ENCODE measurements at places on chromosomes 3 and 15. TPM values are rescaled to one million over a fixed set of nuclear protein-coding genes. Genes with fewer than 3 reads are reported as not detected.

EDEM1 gene
- total RNA-seq, result 13.2 TPM

FGD5 gene
- total RNA-seq, result 19.8 TPM

DNA sequence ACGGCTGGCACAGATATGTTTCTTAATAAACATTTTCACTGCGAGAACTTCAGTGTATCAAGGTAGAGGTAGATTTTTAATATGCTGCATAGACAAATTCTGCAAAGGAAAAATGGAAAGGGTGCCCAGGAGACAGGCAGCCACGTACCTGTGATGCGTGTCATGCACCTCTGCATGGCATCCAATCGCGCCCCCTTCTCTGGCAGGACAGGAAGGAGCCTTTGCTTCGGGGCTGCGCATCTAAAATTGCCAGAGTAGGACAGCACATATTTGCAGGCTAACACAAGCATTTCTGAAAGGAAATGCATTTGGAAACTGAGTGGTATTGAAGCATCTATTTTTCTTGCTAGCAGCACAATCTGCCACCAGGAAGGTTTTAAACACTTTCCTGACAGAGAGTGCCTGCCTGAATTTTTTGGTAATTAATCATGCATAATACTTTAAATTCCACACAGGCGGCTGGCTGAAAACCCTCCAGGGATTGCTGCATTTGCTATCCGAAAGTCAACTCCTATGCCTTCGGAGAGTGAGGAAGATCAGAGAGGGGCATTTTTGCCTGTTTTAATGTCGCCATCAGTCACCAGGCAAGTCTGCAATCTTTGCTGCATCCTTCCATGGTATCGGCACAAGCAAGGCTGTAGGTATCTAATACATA lies 165.1 kb upstream of the ATP10A start:
- no peak for DNase-seq

GRCh38 chr15:38129531-38130204 lies 123.0 kb upstream of the SPRED1 start:
- DNase-seq, result no peak

- peak; percentile 54 for DNase-seq
Measured at GRCh38 chr15:62071711-62072308, 5.0 kb downstream of the C2CD4A start.

DNA sequence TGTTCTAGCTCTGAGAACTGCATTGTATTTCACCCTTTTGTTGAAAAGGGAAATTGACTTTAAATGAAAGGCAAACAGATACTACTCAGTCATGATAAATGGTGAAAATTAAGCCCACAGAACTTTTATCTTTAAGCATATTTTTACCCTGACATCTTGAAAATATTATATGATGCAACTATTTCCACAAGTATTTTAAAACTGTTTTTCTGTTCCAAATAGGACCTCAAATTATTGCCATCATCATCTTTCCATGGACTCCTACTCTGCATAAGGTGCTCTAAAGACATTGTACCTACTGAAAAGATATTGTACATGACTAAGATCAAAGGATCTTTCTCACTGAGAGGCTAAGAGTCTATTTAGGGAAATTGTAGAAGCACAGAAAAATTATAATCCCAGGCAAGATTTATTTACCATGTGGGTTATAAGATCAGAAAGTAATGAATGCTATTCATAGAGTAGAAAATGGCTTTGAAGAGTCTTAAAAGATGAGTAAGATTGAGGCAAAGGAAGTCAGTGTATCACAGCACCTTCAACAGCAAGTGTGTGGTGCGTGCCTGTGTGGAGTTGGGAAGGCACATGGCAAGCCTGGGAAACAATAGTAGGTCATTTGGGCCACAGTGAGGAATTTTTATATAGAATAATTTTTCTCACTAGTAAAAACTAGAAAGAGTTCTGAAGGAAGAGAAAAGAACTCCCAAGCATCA lies 68.8 kb downstream of the VGLL3 start:
- DNase-seq, result no peak

All from H7 (cell line).